Epithelial cell of umbilical artery (primary cell): ENCODE measurements at places on chromosomes 1 and 21. TPM values are rescaled to one million over a fixed set of nuclear protein-coding genes. Genes with fewer than 3 reads are reported as not detected.

The CCDC27 gene
- total RNA-seq = not detected in 2 replicates

The USP24 gene
- total RNA-seq = 29.3 and 34.4 TPM in 2 replicates

The ABCA4 gene
- 2.9 and 4.2 TPM in 2 replicates for total RNA-seq

The C1orf105 gene
- not detected in 2 replicates for total RNA-seq

The KRTAP7-1 gene
- not detected in 2 replicates for total RNA-seq

The PADI3 gene
- not detected in 2 replicates for total RNA-seq
